ENCODE measurements at places on chromosomes 6 and 20.

GRCh38 chr6:131013495-131013894 lies 49.5 kb downstream of the EPB41L2 start:
- peak; percentile 86 for DNase-seq

DNA sequence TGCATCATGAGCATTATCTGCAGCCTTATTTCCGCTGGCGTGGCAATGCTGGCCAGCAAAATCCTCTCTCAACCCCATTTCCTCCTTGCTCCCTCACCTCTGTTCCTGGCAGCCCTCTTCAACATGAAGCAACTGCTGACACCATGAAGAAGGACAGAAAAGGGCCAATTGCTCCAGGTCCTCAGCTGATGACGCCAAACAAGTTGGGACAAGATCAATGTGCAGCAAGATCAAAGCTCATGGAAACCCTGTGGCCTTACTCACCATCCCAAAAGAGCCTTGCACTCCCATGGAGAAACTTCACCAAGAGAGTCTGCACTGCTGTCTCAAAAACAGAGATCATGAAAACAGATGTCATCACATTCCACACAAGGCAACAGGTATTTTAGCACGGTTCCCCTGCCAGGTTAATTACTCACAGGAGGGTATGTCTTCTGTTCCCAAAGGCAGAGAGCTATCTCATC lies 7.4 kb downstream of the GFOD1 start:
- no peak for DNase-seq

DNA sequence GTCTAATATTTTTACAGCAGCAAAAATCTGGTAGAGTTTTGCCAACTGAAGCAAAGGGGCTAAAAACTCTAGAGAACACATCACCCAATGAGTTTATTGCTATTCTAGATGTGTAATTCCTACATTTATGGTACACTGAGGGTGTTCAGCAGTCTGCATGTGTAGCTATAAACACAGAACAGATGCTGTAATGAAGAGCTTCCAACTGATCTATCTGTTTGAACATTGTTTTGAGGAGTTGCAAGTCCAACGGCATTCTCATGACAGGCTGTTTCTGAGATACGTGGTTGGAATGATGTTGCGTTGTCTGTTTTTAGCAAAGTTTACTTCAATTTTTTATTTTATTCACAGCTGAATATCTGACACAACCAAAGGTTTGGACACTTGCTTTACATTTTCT lies 141.2 kb upstream of the RAB32 start:
- DNase-seq = no peak

GRCh38 chr20:56002908-56003800 lies 2.2 kb downstream of the CBLN4 start:
- no peak for DNase-seq

- DNase-seq = peak; percentile 51
These were observed 26.7 kb downstream of the SERPINB9 start for GRCh38 chr6:2876210-2877056.

DNA sequence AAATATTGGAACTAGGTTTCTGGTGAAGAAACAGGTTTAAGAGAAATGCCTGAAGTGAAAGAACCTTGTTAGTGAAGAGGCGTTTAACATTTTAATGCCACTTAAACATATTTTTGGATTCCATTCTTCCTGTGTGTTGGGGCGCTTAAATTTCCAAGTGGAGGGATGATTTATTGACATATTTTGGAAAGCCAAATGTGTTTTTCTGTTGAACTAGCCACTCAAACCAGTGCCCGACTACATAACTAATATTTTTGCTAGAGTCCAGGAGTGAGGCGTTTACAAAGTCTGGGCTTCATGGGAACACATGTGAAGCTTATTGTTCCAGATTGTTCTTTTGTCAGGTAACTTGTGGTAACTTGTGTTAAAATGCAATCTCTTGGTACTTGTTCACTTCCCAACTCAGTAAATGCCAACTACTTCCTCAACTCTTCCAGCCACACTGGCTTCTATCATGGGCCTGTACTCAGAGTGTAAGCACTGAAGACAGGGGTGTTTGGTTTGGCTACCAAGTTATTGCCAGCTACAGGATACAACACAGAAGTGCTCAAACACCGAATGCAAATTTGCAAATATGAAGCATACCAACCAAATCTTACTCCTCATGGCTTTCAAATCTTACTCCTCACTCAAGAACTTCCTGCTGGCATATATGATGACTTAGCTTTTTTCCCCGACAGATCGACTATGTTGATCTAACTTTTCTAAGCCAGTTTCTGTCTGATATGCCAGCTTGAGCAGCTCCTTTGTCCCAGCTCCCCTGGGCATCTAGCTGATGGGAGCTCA lies 2.0 kb upstream of the ZNFX1 start:
- DNase-seq = no peak

- no peak for DNase-seq
These were observed 30.7 kb downstream of the GFRA4 start for GRCh38 chr20:3632311-3633004.

DNA sequence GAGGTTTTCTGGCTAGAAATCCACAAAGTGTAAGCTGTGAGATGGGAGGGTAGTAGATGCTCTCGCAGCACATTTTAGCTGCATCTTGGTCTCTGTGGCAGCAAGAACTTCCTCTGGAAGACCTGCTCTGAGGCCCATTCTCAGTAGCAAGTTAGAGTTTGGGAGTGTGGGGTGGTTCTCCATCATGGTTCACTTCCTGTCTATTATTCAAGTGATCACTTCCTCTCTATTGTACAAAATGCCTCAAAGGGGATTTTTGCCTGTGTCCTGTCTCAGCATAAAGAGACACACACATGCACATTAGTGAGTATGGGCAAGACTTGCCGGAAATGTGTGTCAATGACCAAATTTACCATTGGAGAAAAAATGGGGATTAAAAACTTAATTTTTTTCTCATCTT lies 42.5 kb downstream of the LYRM2 start:
- DNase-seq = no peak

- DNase-seq = no peak
These were observed 62.2 kb downstream of the INSM1 start for GRCh38 chr20:20430066-20430465.

GRCh38 chr20:58880994-58881752 lies 28.7 kb downstream of the GNAS start:
- DNase-seq = no peak

GRCh38 chr6:143141442-143141841 lies 80.8 kb downstream of the AIG1 start:
- peak; percentile 79 for DNase-seq

DNA sequence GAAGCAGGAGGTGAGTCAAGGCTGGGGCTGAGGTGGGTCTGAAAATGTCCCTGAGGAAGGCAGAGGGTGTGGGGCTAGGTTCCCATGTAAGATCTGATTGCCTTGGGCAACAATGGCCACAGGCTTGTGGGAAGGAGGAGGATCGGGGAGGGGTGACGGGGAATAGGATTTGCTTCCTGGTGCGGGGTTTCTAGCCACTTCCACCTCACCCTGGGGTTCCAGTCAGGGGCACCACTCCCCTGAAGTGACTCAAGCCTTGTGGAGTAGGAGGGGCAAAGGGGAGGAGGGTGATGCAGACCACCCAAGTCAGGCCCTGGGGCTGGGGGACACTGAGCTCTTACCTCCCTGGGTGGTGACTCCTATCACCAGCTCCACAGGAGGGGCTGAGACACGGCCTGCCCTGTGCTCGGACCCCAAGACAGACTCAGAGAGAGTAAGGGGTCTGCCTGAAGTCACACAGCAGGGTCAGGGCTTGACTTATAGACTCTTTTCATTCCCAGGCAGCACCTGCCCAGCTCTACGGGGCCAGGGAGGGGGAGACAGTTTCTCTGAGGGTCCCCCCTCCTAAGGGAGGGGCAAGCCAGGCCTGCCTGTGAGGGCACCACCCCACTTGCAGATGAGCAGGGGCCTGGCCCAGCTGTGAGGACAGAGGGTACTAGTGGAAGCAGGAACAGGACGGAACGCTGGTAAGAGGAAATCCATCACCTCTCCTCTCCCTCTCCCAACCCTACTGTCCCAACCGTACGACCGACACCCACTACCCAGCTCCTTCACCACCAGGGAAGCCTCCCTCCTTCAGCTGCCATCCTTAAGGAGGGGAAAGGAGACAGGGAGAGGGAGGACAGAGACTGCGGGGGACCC lies 12.4 kb upstream of the SPDEF start:
- no peak for DNase-seq

GRCh38 chr6:56293781-56294180 lies 46.4 kb upstream of the COL21A1 start:
- DNase-seq = no peak

GRCh38 chr6:100175814-100176310 lies 181.8 kb upstream of the MCHR2 start:
- DNase-seq = peak; percentile 98

DNA sequence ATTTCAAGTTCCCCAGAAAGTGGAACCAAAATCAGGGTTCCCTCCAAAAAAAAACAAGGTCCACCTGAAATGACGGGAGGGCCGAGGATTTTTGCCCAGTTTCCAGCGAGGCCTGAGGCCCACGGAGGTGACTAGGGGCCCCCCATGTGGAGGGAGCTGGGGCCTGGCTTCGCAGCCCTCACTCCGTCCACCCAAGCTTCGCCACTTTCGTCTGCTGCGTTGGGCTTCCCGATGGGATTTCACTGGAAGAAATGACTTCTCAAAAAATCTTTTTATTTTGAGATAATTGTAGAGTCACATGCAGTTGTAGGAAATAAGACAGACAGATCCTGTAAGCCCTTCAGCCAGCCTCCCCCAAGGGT lies 208.3 kb downstream of the TAF4 start:
- DNase-seq = no peak

- peak; percentile 48 for DNase-seq
These were observed 87.6 kb downstream of the KCNQ5 start for GRCh38 chr6:72709431-72709830.

DNA sequence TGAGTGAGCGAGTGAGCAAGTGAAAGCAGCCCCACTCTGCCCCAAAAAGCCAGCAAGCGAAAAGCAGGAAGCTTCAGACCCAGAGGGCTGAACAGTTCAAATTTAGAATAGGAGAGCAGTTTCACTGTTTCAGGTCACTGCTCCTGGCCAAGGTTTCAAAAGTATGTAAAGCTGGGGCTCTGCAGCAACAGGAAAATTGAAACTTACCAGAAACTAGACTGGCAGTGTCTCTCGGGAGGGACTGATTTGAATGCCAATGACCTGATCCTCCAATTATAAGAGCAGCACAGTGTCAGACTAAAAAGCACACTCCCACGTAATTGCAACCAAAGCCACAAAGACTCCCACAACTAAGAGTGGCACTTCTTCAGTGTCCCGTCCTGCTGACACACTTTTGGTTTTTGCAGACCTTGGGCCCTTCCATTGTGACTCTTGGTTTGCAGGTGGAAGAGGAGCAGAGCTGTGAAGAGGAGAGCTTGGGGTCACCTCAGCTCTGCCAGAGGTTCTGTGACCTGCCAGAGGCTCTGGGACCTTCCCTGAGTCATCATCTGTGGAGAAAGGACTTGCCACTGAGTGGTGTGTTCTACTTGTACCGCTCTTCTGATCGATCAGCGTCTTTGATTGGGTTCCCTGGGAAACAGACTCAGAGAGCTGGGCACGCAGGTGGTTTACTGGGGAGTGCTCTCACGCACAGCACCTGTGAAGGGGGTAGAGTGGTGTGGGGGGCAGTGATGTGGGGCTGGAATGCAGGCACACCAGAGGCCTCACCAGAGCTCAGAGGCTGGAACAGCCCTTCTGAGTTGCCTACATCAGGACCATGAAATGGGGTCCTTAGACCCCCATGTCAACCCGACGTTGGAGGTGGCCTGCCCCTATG lies 52.7 kb upstream of the PTGIS start:
- no peak for DNase-seq

DNA sequence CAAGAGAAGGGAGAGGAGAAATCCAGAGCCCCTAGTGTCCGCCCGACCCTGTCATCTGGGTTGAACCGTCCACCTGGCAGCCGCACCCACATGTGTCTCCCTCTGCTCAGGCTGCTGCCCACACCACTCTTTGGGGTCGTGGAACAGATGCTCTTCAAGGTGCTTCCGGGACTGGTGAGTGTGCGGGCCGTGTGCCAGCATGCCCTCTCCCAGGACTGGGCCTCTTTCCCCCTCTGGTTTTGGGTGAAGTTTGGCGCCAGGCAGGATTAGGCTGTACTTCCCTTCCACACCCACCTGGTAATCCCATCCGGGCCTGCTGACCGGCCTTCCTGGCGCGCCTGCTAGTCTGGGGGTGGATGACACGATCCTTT lies 7.9 kb downstream of the BPIFB3 start:
- no peak for DNase-seq

- no peak for DNase-seq
These were observed 9.9 kb downstream of the PRIM2 start for GRCh38 chr6:57327311-57327710.

DNA sequence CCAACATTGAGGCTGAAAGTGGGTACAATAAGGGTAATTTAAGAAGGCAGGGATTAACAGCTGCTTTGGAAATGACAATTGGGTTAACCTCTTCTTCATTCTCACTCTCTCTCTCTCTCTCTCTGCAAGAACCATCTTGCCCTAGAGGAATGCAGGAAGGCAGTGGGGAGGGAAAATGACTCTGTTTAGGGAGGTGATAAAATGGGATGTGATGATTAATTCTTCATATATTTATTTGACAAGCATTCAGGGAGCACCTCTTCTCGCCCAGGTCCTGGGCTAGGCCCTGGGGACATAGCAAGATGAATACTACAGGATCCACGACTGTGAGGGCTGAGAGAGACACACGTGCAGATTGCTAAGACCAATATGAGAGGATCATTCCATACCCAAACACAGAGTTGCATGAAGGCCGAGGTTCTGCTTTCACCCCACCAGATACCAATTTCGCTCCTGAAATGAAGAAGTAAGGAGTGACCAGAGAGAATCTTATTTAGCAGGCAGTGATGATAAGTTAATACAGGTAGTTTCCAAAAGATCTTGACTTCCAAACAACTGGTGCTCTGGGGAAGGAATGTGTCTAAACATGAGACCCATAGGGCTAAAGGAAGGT lies 13.3 kb upstream of the PTPN1 start:
- DNase-seq = peak; percentile 37

- no peak for DNase-seq
These were observed 17.1 kb upstream of the LCA5 start for GRCh38 chr6:79554305-79554704.

- DNase-seq = no peak
These were observed 130.8 kb upstream of the SLC22A23 start for GRCh38 chr6:3587660-3588059.

Measured in fibroblast of skin of scalp (primary cell).